ENCODE measurements at places on chromosomes 4 and X.

GRCh38 chr4:6197433-6198174 lies 2.7 kb downstream of the JAKMIP1 start:
- no peak for DNase-seq

GRCh38 chr4:101977076-101977475 lies 186.5 kb downstream of the BANK1 start:
- no peak for DNase-seq

GRCh38 chr4:10022346-10023049 lies 1.2 kb upstream of the SLC2A9 start:
- no peak for DNase-seq

DNA sequence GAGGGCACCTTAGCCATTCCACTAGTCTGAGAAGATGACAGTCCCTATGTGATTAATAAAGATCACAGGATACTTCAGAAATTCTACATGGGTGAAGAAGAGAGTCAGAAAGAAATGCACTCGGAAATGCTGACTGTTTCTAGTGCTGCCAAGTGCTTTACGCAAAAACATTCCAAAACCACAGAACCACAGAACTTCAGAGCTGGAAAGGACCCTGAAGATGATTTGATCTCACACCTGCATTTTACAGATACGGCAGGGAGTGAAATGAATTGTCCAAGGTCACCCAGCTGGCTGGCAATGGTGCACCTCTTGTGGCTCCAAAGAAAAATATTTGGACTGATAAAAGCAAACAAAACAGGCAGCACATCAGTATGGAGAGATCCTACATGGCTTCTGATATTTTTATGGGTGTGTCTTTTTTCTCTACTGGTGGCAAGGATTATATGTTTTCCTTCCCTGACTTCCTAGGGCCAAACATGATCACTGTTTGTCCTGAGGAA lies 115.9 kb downstream of the MAML3 start:
- no peak for DNase-seq

- DNase-seq = no peak
Observed at GRCh38 chr4:6939761-6940743, 30.4 kb downstream of the TBC1D14 start.

DNA sequence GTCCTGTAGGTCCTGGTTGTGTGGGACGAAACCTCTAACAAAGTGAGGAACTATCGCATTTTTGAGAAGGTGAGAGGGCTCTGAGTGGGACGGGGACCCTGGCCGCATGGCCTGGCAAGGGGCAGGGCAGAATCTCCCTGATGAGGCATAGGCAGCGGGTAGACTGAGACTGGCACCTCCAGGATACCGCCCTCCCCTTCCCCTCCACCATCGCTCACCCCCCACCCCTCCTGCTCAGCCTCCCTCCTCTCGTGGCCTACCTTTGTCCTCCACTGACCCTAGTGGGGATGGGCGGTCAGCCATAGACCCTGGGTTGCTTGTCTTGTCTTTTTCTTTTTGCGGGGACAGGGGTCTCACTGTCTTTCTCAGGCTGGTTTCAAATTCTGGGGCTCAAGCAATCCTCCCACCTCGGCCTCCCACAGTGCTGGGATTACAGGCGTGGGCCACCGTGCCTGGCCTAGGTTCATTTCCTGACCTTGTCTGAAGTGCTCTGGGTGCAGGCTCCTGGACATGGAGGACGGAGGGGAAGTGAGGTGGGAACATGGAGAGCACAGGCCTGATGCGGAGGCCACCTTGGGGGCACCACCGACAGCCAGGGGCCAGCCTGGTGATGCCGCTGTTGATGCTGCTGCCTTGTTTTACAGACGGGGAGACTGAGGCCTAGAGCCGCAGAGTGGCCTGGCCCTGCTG lies 10.5 kb upstream of the ADD1 start:
- no peak for DNase-seq

DNA sequence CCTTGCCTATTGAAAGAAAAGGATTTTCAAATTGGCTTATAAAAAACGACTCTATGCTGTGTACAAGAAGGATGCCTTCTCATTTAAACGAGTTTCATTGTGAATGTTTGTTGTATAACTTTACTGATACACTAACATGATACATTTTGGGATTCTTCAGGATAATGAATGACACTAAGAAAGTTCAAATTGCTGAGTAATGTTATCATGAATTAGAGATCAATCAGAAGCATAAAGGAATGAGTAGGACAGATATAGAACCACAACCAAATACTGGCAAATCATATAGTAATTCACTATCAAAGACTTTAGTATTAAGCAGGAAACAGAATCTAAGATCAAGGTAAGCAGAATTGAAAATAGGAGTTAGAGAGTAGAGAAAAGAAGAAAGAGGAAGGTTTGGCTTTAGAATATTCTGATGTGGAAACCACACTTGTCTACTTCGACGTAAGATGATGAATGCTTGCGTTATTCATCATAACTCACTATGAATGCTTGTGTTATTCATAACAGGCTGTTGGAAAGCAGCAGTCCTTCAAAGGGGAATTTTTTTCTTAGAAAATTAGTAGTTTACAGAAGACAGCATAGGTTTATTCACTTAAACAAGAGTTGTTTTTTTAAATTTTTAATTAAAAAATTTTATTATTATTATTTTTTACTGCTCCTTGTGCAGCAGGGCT lies 13.4 kb downstream of the CCDC158 start:
- no peak for DNase-seq

DNA sequence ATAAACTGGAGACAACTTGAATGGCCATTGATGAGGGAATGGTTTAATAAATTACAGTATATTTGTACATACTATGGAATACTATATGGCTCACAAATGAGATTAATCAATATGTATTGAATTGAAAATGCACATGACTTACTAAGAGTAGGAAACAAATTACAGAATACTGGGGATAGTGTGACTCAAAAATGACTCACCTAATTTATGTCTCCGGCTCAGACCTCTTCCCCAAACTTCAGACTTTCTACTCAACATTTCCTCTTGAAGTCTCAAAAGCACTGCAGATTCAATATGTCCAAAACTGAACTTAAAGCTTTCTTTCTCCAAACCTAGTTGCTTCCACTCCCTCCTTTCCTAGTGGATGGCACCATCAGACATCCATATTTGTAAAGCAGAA lies 28.8 kb upstream of the GRIA3 start:
- no peak for DNase-seq

- DNase-seq = no peak
Observed at GRCh38 chr4:5619913-5620625, 88.3 kb downstream of the EVC2 start.

DNA sequence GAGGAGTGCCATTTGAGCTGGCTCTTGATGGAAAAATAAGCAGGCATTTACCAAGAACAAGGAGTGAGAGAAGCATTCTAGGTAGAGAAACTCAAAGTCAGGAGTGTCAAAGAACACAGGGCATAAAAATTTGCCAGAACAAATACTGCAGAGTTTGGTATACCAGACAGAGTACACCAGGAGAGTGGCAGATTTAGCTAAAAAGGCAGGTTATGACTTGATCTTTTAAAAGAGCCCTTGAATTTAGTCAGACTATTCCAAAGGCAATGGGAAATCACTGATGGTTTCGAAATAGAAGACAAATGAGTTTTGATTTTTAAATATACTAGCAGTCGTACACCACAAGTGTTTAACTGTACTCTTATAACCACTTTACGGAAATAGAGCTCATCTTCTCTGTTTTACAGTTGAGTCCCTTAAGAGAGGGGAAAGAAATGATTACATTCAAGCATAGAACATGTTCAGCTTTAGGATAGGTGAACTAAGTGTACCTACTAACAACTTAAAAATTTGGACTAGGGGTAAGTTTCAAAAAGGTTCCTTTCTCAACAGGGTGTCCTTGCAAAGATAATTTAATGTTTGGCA lies 10.2 kb downstream of the UBE2D3 start:
- no peak for DNase-seq

DNA sequence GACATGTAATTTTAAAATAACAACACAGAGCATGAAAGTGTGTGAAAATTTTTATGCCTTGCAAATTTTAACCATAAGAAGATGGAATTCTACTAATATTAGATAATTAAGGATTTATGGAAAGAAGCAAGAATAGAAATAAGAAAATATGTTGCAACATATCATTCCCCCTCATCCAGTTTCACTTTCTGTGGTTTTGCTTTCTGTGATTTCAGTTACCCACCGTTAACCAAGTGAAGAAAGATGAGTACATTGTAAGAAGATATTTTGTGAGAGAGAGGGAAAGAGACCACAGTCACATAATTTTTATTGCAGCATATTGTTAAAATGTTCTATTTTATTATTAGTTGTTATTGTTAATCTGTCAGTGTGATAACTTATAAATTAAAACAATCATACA lies 77.9 kb downstream of the ADAM29 start:
- DNase-seq = no peak

DNA sequence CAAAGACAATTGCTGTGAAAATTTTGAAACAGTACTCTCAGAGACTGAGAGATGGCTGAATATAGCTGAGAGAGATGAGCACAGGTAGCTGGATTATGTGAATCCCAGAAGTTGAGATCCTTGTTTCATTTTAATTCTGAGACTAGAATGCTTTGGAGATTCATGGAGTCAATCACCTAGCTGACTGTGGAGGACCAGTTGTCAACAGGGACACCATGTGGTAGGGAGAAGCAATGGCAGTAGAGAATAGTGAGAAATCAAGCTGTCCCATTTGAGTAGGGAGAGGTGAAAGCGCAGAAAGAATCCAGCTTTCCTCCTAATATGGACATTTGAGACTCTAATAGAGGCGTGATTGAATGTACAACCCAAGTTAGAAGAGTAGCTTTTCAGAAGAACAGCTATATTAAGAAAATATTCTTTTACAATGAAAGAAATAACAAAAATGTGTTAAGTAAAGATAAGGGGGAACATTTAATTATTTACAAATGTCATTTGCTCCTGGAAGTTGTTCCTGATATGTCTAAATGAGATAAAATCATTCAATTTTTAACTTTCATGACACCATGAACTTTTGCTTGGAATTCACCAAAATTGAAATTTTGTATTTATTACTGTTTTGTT lies 30.3 kb upstream of the GLRB start:
- no peak for DNase-seq

- no peak for DNase-seq
Observed at GRCh38 chr4:120718979-120719566, 203.5 kb downstream of the PRDM5 start.

DNA sequence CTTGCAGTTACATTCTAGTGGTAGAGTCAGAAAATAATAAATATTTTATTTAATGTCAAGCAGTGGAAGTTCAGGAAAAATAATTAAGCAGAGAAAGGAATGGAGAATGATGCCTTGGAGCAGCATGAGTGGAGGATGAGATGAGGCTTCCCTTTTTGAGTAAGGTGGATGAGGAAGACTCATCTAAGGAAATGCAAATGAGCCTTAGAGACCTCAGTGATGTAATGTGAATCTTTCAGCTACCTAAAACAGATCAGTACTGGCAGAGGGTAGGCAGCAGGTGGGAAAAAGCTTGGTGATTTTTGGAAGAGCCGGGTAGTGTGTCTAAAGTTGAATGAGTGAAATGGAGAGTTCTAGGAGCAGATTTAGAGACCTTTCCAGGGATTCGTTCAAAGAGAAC lies 118.2 kb downstream of the GRID2 start:
- no peak for DNase-seq

DNA sequence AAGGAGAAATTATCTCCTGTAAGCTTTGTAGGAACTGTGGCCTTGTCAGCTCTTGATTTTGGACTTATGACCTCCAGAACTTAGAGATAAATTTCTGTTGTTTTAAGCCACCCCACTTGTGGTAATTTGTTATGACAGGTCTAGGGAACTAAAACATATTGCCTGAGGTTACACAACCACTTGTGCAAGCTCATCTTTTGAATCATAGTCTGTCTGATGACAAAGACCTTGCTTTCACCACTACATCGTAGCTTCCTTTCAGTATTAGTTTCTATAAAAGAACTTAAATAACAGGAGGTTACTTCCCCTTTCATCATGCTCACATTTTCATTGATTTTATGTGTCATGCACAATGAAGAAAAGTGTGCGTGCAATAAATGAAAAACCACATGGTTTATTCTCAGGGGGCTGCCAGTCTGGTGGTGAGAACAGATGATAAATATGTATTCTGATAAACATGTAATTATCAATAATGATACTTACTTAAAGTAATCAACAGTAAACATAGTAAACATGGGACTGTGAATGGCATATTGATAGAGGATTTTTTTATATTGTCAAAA lies 690.0 kb upstream of the HS3ST1 start:
- no peak for DNase-seq

DNA sequence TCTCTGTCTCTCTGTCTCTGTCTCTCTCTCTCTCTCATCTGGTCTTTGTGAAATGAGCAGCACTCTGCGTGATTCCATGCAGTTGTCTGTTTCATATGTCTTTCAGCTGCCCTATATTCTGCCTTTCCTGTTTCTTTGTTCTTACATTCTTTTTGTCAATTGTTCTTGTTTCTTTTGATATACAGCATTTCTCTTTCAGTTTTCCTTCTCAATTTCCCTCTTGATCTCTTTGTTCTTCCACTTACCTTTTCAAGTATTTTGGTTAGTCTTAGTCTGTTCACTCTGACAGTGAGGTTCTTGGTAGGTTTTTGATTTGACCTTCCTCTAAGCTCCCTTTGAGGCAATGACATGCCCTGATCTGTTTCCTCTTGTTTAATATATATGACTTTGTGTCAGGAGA lies 20.4 kb downstream of the ZNF157 start:
- no peak for DNase-seq

DNA sequence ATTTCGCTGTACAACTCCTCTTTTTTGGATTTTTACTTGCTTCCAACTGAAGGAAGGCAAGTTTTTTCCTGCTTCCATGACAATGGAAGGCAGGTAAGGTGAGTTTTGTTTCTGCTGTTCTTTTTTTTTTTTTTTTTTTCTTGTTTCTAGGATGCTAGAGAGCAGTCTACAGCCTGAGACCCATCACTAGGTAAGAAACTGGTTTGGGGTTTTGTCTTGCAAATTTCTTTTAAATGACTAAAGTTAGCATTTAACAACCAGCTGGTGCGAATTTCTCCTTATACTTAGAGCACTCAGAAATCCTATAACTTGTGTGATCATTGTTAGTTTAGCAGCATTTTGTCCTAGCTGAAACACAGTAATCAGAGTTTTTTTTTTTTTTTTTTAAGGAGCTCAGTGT lies 378.4 kb upstream of the CNKSR2 start:
- DNase-seq = no peak

- DNase-seq = no peak
Observed at GRCh38 chr4:87360338-87360935, 30.6 kb downstream of the HSD17B11 start.

GRCh38 chr4:47827343-47828047 lies 10.4 kb downstream of the CORIN start:
- no peak for DNase-seq

DNA sequence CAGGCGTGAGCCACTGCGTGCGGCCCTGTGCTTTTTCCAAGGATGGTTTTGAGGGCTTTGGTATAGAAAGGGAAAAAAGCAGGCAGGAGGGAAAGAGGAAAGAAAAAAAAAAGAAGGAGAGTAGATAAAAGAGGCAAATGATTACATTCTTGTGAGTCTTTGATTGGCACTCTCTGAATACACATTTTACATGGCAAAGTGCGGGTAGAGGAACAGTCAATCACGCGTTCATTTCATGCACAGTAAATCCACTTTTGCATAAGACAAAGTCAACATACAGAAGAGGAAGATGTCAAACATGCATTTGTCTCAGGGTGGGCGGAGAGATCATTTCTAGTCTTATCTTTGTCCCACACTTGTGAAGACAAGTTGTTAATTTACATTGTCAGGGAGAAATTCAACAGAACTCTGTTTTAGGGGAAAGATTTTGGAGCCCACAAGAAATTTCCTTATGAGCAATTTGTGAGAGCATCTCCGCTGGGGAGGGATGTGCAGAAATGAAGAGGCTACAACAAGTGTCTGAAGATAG lies 183.2 kb downstream of the DHRSX start:
- no peak for DNase-seq

All from activated naive CD4-positive, alpha-beta T cell (primary cell).